NB4 (cell line): ENCODE measurements at places on chromosomes 6 and 20.

DNA sequence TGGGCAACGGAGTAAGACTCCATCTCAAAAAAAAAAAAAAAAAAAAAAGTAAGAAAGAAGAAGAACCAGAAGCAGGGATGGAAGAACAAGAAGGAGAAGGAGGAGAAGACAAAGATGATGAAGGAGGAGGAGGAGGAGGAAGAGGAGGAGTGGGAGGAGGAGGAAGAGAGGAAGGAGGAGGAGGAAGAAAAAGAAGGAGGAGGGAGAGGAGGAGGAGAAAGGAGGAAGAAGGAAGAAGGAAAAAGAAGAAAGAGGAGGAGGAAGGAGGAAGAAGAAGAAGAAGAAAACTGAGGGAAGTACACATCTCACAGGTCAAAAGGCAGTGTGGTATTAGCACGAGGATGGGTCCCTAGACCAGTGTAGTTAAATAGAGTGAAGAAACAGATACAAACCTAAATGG lies 65.1 kb upstream of the SCAF8 start:
- DNase-seq = no peak

GRCh38 chr6:138509371-138509770 lies 10.1 kb upstream of the NHSL1 start:
- peak; percentile 73 for DNase-seq

DNA sequence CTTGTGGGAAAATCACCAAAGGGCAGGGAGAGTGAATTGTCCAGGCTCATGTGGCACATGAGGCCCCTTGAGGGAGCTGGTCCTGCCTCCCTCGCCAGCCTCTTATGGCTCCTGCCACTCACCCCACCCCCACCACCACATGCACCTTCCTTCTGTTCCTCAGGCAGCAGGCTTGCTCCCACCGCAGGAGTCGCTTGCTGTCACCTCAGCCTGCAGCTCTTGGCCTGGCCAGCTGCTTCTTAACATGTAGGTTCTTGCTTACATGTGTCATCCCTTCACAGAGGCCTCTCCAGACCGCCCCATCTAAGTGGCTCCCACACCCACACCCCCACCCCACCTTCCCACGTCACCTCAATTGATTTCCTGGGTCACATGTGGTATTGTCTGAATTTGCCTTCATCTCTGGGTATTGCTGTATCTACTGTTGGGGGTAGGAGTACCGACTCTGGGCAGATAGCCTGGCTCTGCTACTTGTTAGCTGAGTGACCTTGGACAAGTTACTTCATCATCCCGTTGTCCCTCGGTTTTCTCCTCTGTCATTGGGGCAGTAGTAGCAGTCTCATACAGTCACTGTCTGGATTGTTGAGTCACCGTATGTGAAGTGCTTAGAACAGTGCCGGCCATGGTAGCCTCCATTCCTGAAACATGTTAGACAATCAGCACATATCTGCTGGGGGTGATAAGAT lies 41.7 kb downstream of the SLC9A8 start:
- no peak for DNase-seq

GRCh38 chr6:115365783-115366182 lies 694.9 kb downstream of the FRK start:
- DNase-seq = no peak

GRCh38 chr20:63234693-63235398 lies 859 bp upstream of the BIRC7 start:
- DNase-seq = no peak

GRCh38 chr20:3339571-3339970 lies 67.9 kb downstream of the DNAAF9 start:
- DNase-seq = no peak

DNA sequence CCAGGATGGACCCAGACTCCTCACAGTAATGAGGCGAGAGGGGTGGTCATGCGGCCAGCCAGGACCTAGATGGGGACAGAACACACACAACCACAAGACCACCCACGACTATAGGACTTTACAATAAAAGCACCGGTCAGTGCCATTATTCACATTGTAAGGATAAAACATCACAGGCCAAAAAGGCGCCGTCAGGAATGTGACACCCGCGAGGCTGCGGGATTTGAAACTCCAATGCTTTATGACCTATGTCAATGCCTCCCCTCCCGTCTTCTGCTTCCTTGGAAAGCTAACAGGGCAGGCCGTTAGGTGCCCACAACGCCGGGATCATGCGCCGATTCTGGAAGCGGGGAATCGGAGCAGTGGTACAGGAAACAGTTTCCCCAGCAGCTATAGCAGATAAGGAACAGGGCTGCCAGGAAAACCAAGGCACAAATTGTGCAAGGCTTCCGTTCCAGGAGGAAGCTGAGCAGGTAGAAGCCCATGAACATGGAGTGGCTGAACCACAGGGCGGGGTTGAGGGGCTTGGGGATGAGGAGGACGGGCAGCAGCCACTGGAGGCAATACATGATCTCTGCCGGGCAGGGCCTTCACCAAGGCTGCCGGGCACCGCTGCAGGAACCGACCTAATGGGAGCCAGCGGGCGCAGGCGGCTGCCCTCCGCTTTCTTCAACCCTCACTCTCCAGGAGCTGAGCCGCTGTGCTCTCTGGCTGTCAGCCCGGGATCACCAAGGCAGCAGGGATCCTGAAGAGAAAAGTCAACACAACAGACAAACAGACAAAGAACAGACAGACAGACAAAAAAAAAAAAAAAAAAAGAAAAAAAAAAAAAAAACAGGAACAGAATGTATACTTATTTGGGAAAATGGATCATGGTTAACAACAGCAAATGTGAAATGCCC lies 2.2 kb upstream of the NNAT start:
- no peak for DNase-seq

- no peak for DNase-seq
Measured at GRCh38 chr6:135871878-135872277, 20.4 kb downstream of the PDE7B start.

DNA sequence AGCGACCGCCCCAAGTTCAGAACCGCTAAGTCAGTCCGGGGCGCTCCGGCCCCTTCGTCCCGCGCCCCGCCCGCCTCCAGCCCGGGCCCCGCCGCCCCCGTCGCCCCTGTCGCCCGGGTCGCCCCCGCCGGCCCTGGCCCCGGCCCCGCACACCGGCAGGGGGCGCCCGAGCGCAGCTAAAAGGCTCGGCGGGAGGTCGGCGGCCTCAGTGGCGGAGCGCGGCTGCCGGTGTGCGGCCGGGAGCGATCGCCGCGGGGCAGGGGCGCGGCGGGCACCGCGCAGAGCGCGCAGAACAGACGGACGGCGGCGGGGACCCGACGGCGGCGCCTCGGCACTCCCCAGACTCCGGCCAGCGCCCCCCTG lies at the start of gene FNDC1:
TSS of gene FNDC1 (plus strand) at position 208 of the 363 bp plus-strand sequence. CDS start 197 bp downstream, outside the sequence.
- DNase-seq = peak; percentile 48

GRCh38 chr6:118353564-118353963 lies 194.5 kb upstream of the PLN start:
- no peak for DNase-seq

GRCh38 chr6:27178407-27178730 lies 69.1 kb upstream of the PRSS16 start:
- no peak for DNase-seq

GRCh38 chr6:105832313-105832761 lies 253.8 kb upstream of the PRDM1 start:
- peak; percentile 90 for DNase-seq
